Lung microvascular endothelial cell (primary cell): ENCODE measurements at places on chromosomes 16 and 17. TPM values are rescaled to one million over a fixed set of nuclear protein-coding genes. Genes with fewer than 3 reads are reported as not detected.

DNA sequence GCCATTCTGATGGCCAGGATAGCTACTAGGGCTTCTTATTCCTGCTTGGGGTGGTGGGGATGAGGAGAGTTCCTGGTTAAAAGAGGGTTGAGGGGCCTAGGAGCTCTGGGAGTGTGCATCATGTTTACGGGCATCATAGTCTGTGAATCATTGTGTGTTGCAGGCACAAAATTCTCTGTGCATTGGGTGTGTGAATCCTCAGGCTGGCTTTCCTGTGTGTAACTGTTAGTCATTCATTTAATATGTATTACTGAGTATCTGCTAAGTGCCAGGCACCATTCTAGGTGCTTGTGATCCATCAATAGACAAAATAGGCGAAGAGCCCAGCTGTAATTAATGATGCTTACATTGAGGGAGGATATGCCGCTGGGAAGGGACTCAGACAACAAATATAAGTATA is 5.8 kb downstream of the PPY start:
- no peak for DNase-seq

GRCh38 chr16:27174007-27174406 is 29.3 kb upstream of the KDM8 start:
- peak; percentile 45 for DNase-seq

DNA sequence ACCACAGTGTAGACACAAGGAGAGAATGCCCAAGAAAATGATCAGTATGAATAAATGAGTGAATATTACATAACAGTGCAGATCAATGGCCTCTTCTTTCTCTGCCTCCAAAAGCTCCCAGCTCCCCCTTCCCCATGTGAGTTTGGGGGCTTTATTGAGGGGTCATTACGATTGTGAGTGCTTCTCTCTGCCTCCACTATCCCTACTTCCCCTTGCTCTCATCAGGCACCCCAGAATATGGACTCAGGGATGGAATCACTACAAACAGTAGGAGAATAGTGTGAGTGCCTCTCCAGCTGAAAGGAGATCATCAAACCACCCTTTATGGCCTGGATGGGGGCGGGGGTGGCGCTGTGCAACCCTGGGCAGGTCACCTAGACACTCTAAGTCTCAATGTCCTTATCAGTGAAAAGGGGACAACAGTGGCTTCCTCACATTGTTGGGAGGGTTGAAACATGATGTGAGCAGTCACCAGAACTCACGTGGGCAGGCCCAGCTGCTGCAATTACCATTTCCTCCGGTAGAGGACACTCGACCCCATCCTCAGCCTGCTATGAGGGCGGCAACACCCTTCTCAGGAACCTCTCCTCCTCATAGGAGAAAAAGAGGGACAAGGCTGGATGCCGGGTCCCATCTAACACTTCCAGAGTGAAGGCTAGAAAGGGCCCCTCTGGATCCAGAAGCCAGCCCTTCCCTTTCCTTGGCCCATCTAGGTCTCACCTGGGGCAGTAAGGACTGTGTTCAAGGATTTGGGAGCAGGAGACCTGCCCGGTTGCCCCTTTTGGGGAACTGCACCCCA is 2.1 kb upstream of the EPOP start:
- peak; percentile 85 for DNase-seq

GRCh38 chr17:79065105-79065670 is 9.4 kb upstream of the ENGASE start:
- DNase-seq, result peak; percentile 76

DNA sequence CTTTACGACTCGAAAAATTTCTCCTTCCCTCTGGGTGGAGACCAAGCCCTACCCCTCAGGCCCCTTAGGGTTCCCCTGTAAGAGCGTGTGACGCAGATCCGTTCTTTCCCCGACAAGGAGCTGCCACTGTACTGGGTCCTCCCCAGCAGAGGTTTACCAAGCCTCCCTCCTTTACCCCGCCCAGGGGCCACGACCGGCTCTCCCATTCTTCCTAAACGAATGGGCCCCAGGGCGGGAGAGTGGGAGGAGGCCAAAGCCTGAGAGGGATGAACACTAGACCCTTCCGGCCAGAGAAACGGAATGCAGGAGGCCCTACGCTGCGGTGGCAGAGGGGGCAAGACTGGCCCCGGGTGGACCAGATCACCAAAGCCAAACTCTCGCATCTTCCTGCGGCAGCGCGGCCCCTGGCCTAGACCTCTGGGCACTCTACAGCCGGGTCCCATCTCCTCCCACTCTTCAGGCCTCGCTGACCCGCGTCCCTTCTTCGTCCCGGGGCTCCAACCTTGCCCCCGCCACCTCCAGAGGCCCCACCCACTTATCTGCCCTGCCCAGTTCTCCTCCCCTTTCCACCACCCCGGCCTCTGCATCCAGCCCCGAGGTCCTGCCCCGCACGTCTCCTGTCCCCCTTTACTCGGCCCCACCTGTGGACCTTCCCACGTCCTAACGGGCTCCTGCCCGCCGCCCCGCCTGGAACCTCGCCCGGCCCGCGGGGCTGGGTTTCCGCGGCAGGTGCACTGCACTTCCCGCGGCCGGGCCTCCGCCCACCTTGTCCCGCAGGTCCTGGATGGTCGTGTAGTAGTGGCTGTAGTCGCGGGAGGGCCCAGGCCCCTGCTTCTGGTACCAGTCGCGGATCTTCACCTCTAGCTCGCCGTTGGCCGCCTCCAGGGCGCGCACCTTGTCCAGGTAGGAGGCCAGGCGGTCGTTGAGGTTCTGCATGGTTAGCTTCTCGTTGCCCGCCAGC is 765 bp downstream of the KRT19 start:
- DNase-seq, result no peak

DNA sequence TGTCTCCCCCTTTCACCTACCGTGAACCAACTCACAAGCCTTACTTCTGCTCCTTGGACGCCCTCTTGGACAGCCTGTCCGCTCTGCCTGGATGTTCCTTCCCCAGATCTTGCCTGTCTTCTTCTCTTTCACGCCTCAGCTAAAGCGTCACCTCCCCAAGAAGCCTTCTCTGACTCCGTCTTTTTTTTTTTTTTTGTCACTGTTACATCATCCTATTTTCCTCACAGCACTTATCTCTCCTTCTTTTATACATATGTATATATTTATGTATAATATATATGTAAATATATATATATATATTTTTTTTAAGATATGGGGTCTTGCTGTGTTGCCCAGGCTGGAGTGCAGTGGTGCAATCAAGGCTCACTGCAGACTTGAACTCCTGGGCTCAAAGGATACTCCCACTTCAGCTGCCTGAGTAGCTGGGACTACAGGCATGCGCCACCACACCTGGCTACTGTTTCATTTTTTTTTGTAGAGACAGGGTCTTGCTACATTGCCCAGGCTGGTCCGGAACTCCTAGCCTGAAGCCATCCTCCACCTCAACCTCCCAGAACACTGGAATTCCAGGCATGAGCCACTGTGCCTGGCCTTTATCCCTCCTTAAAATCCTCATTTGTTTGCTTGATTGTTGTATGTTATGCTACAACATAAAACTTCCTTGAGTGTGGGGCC is 16.5 kb upstream of the AKTIP start:
- no peak for DNase-seq

GRCh38 chr17:28774206-28774605 is 30.4 kb downstream of the TRAF4 start:
- no peak for DNase-seq

DNA sequence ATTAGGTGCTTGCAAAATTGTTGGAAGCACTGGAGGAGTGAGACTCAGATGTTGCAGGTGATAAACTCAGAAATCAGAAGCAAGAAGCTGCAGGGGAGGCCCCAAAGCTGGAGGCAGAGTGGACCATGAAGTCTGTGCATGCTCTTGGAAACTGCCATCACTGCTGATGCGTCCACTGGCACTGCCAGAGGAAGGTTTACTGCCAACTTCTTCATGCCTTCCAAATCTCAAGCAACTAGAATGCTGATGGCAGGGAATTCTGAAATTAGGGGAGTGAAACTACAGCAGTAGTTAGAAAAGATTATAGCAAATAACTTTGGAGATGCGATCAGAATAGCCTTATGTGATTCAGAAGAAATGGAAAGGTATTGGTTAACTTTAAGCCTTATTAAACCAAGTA is 277.1 kb upstream of the SDK2 start:
- DNase-seq, result no peak

DNA sequence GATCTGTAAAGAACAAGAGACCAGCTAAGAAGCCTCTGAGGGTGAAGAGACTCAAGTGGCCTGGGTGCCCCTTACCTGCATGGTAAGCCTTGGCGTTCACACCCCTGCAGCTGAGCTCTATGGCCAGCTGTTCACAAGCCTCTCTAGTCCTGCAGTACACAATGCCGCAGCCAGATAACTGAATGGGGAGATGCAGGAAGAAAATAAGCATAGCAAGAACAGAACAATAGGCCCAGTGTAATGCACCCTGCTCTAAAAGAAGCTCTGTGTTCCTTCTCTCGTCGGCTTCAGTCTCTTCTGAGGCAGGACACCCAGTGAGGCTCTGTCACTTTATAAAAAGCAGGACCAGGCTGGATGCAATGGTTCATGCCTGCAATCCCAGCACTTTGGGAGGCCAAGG is 5.4 kb downstream of the RECQL5 start:
- DNase-seq, result no peak

- DNase-seq, result no peak
Observed at GRCh38 chr17:63552211-63552610, 1.9 kb downstream of the DCAF7 start.

DNA sequence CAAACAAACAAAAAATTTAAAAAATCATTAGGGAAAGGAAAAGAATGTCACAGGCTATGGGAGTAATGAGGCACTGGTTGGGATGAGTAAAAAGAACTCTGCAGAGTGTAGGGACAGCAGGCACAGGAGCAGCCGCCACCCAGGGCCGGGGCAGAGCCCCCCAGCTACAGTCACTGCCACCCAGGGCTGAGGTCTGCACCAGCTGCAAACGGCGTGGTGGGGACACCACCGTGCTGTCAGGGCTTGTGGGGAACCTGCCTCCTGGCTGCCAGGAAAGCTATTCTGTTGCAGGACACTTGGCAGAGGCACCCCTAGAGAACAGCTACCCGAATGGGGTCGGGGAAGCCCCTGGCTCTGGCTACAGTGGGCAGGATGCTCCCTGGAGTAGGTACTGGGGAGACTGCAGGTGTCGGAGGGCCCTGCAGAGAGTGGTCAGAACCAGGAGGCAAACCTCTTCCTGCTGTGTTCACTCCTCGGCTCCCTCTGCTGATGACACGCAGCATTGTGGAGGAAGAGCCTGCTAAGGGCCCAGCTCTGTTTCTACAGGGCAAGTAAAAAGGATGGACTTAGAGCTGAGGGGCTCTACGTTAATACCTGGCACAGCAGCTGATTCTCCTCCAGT is 32.3 kb upstream of the CAPN15 start:
- DNase-seq, result peak; percentile 61

GRCh38 chr17:7308625-7309433 is 1.4 kb downstream of the EIF5A start:
- DNase-seq, result peak; percentile 83

GRCh38 chr17:21235921-21236320 is 17.3 kb downstream of the NATD1 start:
- no peak for DNase-seq

DNA sequence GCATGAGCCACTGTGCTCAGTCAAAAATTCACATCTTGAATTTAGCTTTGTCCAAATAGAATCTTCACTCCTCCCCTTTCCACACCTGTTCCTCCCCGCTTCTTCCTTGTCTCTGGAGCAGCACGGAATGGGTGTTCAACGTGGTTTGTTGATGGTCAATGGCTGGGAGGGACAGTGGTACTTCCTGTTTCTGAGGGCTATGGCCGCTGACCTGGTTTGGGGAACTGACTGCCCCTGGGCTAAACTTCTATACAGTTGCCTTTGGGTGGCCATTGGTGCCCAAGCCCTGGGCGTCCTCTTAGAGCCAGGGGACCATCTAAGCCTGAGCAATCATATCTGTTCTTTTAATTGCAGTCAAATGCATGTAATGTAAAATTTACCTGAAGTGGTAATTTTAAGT is 19.1 kb upstream of the WFIKKN2 start:
- DNase-seq, result no peak

DNA sequence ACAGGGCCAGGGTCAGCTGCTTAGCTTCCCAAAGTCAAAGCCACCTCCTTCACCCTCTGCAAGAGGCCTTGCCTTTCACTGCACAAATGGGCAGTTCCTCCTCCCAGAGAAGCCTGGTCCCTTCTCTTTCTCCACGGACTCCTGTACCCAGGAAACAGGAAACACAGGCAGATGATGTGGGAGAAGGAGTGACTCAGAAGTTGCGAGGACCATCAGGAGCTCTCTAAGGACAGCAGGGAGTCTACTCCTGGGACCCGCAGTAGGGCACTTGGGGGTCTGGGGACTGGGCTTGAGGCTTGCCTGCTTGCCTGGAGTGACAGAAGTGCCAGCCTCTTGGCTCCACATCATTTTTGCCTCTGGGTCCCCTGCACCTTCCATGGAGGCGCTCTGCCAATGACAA is 47.4 kb upstream of the KSR1 start:
- no peak for DNase-seq

DNA sequence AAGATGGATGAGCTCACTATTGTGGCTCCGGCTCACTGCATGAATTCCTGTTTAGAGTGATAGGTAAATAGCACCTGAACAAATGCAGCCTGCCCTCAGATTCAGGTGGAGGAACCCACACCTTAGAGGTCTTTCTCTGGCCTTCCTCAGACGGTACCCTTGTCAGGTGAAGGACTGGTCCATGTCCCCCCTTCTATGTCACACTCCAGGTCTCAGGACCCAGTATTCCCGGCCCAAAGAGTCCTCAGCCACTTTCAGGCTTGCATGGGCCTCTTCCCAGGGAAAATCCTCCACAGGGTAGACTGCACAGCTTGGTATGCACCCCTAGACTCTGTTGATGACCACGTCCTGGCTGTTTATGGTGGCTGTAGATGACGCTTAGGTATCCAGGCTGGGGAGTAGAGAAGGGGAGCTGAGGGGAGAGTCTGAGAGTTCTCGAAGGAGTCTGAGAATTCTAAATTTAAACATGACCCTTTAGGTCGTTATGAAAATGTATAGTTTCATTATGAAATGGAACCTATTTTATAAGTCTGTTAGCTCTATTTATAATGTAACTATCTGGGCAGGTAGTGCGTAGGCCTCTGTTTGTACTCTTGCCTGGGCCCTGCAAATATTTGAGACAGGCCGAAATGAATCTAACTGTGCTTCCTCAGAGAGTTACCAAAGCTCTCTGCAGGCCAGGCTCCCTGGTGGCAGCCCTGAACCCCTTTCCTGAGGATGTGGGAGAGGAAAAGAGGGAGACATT is 32.5 kb upstream of the CCR7 start:
- no peak for DNase-seq

SEZ6 gene
- under 0.01 TPM in 1 of 2 replicates, not detected in the other for total RNA-seq

KRT17 gene
- 0.22 TPM in 1 of 2 replicates, not detected in the other for total RNA-seq

PRSS33 gene
- total RNA-seq, result not detected in 2 replicates

HSD3B7 gene
- total RNA-seq, result 13.3 and 26.0 TPM in 2 replicates

WIPF2 gene
- total RNA-seq, result 4.8 and 6.2 TPM in 2 replicates

APOH gene
- not detected in 2 replicates for total RNA-seq

OTOP2 gene
- total RNA-seq, result not detected in 2 replicates

CPHXL2 gene
- total RNA-seq, result not detected in 2 replicates

OR1F1 gene
- total RNA-seq, result not detected in 2 replicates

NR1D1 gene
- 0.65 and 1.2 TPM in 2 replicates for total RNA-seq

SLC5A10 gene
- not detected in 2 replicates for total RNA-seq

TSC2 gene
- 23.8 and 29.0 TPM in 2 replicates for total RNA-seq
